Daoy (cell line): ENCODE measurements at places on chromosomes 5 and 9. TPM values are rescaled to one million over a fixed set of nuclear protein-coding genes. Genes with fewer than 3 reads are reported as not detected.

Gene MYMK
- not detected in 2 replicates for total RNA-seq

Gene CARTPT
- not detected in 2 replicates for total RNA-seq

Gene LIX1
- total RNA-seq = not detected in 2 replicates

Gene OR1Q1
- not detected in 2 replicates for total RNA-seq

Gene ADRA1B
- total RNA-seq = 0.63 and 0.80 TPM in 2 replicates

Gene IL6ST
- 77.5 and 92.3 TPM in 2 replicates for total RNA-seq

Gene LHX2
- total RNA-seq = 5.7 and 11.9 TPM in 2 replicates

Gene CAST
- 124 and 134 TPM in 2 replicates for total RNA-seq

Gene GHR
- not detected in 2 replicates for total RNA-seq

Gene MAP1B
- total RNA-seq = 40.1 and 44.0 TPM in 2 replicates

Gene PDE6A
- total RNA-seq = not detected in 2 replicates

Gene ABO
- total RNA-seq = not detected in 2 replicates
